ENCODE measurements at places on chromosomes 2 and 18.

DNA sequence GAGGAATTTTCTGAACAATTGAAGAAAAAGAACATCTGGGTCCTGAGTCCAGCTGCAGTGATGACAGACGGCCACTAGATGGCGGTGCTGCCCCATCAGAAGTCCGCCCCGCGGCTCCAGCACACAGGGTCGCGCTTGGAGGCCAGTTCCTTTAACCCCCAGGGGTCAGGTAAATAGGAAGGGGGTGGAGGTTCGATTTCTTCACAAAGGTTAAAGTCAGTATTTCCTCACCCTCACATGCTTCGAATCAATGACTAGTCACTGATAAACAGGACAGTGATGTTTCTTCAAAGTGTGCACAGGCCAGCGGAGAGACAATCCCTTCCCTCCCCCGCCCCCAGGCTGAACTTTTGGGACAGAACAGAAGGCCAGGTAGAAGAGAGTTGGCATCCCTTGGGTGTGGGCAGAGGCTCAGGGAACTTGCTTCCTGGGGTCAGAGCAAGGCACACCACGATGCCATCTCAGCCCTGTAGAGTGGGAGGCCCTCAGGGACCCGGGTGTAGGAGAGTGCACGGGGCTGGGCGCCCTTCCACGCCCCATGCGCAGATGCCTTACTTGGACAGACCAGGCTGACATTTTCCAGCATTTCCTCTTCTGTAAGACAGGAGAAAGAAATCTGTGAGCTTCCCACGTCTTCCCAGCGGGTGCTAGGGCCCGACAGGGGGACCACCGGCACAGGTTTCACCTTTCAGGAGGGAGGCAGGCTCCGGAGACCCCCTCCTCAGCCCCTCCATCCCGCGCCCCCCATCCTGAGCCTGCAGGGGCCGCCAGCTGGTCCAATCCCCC, 722 bp downstream of the APOB start:
- peak; percentile 1 for DNase-seq

- no peak for DNase-seq
These were observed 1354.9 kb upstream of the TMEFF2 start for GRCh38 chr2:193549661-193550060.

GRCh38 chr2:77521931-77522470, at the start of gene LRRTM4:
Gene LRRTM4, minus strand, starts transcription at chr2:77522376.
- no peak for DNase-seq

DNA sequence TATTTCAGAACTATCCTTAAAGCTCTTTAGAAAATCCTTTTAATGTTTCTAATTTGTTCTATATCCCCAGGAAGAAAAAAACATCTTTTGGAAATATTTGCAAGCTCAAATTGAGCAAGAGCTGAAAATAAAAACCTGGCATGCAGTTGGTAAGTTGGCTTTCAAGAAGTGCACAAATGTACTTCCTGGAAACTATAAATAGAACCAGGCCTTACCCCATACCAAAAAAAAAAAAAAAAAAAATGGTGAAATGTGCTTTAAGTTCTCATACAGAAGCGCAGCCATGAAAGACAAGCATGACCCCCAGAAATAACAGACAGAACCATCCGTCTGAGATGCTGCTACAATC, 178.5 kb downstream of the HDAC4 start:
- DNase-seq = no peak

- peak; percentile 55 for DNase-seq
These were observed 181.8 kb downstream of the PHLPP1 start for GRCh38 chr18:62897153-62897552.

DNA sequence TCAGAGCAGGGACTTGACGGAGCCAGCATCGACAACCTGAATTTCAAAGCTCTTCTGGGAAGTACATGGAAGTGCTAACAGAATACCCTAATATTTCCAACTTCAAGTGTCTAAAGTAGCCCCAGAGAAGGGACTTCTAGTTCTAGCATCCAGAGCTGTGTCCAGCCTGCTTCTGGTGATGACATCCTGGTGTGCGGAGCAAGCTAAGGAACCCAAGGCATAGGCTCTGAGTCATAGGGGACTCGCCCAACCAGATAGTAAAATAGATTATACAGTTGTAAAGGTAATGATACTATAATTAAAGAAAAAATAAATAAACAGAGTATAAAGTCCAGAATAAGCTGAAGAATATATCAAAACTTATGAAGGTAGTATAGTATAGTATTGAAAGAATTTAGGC, 108.1 kb upstream of the SERPINE2 start:
- DNase-seq = peak; percentile 48

DNA sequence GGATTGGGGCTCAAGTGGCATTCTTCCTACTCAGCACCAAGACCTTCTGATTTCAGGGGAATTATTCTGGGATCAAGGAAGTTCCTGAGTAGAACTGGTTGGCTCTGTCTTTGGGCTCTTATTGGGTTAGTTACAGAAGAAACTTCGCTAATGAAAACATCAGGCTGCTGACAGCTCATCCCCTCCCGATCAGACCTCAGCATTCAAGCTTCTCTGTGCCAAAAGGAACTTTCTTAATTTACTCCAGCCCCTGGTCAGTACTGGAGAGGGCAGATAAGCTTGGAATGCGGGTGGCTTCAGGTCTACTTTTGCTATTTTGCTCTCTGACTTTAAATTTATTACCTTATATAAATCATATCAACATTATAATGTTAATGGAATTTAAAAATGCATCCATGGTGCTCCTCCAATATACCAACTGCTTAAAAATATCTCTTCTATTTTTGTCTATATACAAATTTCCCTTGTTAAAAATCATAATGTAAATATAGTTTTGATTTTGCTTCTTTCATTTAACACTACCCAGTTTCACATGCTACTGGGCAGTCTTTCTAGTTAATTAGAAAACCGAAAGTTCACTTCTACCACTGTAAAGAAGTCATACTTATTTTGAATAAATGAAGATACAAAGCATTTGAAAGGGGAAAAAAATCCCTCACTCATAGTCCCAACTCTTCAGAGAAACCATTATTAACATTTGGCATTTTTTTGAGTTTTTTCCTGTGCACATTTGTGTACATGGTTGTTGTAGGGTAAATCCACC, 34.4 kb downstream of the PCARE start:
- DNase-seq = peak; percentile 6

GRCh38 chr18:40019797-40020392, 1935.1 kb upstream of the PIK3C3 start:
- DNase-seq = no peak

- DNase-seq = no peak
These were observed 94.3 kb downstream of the TRABD2A start for GRCh38 chr2:84786601-84787000.

DNA sequence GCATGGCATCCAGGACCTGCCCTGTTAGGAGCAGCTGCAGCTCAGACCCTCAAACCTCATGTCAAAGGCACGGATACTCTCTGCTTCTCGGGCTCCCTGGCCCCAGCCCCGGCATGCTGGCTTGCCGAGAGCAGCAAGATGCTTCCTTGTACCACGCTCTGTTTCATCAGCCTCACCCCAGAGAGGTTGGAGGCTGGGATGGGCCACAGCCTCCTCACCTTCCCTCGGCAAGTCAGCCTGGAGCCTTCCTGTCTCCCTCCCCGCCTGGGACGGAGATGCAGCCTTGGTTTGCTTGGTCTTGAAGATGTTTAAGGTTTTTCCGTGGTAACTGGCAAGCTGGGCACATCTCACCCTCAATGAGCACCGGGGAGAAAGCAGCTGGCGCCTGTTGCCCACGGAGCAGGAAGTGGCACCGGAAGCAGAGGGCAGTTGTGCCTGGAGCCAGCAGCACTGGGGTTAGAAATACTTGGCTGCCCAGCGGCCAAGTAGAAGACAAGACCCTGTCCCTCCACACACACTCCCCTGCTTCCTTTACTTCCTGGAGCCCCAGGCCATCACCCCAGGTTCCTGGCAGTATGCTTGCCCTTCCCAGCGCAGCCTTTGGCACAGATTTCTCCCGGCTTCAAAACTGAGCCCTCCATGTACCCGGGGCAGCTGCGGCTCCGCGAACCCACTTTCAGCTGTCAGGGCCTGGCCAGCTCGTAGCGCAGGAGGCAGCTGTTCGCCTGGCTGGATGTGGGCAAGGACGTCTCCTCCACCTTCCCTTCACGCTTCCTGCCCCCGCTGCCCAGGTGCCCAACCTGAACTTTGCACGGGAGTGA, 17.4 kb downstream of the FBLN7 start:
- DNase-seq = no peak

DNA sequence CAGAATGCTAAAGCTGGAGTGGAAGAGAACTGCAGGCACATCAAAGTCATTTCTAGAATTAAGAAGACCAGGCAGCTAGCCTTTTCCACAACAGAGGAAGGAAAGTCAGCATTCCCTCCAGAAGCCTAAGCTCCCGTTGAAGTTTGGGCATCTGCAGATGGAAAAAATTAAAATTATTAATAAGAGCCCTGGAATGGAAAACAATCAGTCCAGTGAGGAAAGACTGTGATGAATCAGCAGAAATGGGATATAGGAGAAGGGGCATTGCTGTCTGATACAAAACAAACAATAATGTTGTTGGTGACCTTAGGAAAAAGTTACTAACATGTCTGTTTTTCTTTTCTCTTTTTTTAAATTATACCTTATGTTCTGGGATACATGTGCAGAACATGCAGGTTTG, 450.7 kb upstream of the SLC14A2 start:
- DNase-seq = no peak

- DNase-seq = no peak
These were observed 3.0 kb upstream of the ZNF516 start for GRCh38 chr18:76498064-76498463.

GRCh38 chr18:45221363-45221762, 393.9 kb upstream of the SLC14A2 start:
- peak; percentile 63 for DNase-seq

GRCh38 chr2:108268001-108268400, 20.7 kb upstream of the SULT1C2 start:
- peak; percentile 87 for DNase-seq

GRCh38 chr2:85273738-85274731, 53.8 kb downstream of the TGOLN2 start:
- DNase-seq = peak; percentile 78

GRCh38 chr2:39922679-39923405, 143.8 kb upstream of the THUMPD2 start:
- peak; percentile 59 for DNase-seq

- DNase-seq = no peak
These were observed 84.1 kb upstream of the LPIN2 start for GRCh38 chr18:3097082-3097481.

- DNase-seq = no peak
These were observed 22.7 kb downstream of the KATNAL2 start for GRCh38 chr18:46939998-46940571.

- DNase-seq = peak; percentile 29
These were observed 304.7 kb downstream of the FBXO15 start for GRCh38 chr18:73842795-73843394.

DNA sequence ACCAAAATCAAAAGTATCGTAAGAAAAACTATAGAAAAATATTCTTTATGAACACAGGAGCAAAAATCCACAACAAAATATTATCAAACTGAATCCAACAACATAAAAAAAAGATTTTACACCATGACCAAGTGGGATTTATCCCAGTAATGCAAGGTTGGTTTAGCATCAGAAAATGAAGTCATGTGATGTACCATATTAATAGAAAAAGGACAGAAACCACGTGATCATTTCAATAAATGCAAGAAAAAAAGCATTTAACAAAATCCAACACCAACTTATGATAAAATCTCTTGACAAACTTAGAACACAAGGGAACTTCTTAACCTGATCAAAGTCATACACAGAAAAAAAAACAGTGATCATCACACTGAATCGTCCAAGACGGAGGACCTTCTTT, 105.3 kb downstream of the NFATC1 start:
- no peak for DNase-seq

DNA sequence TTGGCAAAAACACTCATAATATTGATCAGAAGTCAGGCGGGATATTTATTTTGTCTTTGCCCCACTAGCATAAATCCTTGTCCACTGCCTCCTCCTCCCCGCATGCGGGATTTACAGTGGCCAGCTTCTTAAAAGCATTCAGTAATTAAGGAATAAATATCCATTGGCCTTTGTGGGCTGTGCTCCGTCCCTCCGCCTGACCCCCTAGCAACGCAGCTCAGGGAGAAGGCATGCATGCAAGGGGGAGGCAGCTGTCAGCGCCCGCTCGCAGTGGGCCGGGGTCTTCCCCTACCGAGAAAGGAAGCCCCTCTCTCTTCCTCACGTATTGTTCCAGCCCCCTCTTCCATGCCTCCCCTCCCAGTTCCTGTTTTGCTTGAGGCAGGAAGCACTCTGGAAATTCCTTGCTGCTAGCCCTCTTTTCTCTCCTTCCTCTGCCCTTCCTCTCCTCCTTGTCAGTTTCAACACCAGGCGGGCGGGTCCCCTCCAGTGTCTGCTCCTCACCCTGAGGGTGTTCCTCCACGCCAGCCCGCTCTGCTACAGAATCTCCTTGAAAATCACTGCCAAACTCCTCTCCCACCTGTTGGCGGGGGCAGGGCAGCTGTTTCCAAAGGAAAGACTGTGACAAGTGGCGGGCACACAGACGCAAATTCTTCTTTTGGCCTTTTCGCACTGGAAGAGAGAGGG, 60.1 kb downstream of the GBX2 start:
- DNase-seq = no peak

- no peak for DNase-seq
These were observed 22.4 kb downstream of the EMILIN2 start for GRCh38 chr18:2869207-2869606.

DNA sequence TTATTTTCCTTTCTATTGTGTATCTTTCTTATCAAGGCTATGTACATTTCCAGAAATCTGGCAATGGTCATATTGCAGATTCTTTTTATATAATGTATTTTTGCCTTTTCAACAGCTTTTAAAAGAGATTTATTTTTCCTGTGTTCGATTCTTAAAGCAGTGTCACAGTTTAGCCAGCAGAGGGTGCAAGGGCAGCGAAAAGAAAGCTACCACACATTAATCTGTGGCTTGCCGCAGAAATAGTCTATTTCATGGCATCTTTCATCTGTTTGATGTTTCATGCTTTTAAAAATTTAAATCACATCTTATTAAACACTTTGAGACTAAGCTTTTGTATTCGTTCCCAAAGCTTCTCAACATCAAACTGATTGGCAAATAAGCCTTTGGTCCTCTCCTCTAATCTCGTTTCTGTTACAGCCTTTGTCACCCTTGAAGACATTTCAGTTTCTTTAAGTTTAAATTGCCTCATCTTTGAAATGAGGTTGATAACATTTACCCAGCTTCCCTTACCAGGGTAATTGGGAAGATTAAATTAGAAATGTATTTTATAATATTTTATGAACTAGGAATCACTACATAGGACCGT, 73.3 kb downstream of the PIK3C3 start:
- peak; percentile 10 for DNase-seq

DNA sequence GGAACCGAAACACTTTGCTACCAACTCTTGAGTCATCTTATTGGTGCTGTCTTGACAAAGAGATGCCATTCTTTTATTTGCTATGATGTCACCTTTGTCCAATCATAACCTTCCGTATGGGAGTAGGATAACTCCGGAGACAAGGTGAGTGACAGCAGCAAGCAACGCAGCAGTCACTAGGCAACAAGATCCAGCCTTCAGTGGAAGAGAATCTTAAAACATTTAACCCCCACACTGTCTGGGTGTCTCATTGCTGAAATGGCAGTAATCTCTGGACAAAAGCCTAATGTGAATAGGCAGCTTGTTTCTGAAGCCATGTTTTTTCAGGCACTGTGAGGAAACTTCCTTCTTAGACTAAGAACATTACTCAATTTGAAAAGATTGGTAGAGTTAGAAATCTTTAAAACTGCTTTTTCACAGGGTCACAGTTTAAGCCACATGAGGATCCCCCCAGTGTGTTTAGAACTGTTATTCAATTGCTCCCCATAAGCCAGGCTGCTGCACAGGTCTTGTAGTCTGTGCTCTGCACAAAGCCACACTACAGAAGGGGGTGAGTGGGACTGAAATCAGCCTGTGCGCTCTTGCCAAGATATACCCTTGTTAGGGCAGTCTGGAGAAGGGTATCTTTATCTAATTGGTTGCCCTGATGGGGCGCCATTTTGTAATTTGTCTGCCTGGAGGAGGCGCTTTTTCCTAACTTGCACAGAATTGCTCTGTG, 131.5 kb upstream of the STON1 start:
- peak; percentile 57 for DNase-seq
